Cortex of kidney (tissue), 1 donor: ENCODE measurements at places on chromosomes 2 and 18.

DNA sequence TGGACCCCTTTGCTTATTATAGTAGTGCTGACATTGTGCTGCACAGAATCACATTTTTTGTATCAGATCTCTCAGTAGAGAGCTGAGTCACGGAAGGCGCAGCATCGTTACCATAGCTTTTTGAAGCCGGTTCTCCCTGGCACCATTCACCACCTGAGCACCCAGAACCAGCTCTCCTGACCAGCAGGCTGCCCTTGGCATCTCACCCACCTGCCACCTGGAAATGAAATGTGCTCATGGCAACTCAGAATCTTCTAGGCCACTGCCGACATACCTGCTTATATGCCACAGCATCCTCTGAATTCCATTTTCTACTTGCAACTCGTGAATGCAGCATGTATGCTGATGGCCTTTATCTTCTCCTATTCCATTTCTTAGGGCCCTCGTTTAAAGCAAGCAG, 62.7 kb downstream of the COA5 start:
- no peak for DNase-seq

DNA sequence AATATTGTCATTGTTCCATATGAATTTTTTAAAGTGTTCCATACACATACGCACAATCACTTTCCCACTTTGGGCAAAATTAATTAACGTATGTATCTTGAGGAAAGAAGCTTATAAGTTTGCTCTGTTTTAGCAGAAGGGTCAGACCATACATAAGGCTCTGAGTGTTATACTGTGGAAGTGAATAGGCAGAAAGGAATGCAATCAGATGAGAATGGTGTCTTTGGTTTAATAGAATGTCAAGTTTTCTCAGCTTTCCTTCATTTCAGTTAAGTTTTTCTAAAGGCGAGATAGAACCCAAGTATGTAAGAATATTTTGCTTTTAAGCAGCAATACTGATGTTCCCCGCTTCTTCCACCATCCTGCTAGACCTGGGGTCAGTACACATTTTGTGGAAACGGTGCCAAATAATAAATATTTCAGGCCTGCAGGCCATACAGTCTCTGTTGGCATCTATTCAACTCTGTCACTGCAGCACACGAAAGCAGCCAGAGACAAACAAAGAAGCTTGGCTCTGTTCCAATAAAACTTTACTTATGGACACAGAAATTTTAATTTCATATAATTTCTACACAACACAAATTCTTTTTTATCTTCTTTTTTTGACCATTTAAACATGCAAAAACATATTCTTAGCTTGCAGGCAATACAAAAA, 100.6 kb downstream of the UPP2 start:
- DNase-seq = no peak

GRCh38 chr2:24352664-24353063, 7.7 kb downstream of the ITSN2 start:
- DNase-seq = no peak

GRCh38 chr18:40006634-40007033, 1948.4 kb upstream of the PIK3C3 start:
- DNase-seq = no peak

DNA sequence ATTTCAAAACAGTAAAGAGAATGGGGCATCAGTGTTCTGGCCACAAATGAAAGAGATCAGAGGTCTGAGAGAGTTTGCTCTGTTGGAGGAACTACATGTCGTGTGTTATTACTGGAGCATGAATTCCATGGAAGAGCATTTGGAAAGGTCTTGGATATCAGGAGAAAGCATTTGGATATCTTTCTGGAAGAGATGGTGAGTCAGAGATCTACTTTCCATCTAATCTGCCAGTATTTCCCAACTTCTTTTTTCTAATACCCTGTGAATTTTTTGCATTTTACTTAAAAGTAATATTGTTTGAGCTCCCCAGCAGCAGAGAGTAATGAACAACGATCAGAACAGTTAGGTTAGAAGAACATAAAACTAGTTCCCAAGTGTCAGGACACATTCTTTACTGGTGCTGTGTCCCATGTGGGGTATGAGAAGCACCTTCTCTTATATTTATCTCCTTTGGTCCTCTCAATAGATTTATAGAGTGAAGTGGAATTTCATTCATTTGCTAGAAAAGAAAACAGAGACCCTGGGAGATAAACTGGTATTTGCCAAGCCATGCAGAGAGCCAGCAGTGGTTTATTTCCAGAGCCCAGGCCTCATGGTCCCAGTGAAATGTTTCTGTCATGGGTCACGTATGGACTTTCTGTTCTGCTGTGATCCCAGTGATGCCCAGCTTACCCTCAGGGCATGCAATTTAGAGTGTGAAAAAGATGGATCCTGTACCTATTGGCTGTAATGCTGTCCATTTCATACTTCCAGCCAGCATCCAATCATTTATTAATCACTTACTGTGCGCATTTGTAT, 130.8 kb upstream of the NT5C1B start:
- no peak for DNase-seq

GRCh38 chr2:86570059-86570458, 6.8 kb upstream of the CHMP3 start:
- no peak for DNase-seq

- DNase-seq = no peak
Measured at GRCh38 chr18:62081248-62081647, 105.6 kb downstream of the PIGN start.

DNA sequence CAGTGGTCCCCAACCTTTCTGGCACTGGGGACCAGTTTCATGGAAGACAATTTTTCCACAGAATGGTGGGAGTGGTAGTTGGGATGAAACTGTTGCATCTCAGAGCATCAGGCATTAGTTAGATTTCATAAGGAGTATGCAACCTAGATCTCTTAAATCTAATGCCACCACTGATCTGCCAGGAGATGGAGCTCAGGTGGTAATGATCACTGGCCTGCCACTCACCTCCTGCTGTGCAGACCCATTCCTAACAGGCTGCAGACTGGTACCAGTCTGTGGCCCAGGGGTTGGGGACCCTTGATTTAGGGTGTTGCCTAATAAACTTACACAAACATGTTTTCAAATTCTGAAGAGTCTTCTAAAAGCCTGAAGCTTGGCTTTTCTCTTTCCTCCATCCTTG, 261.3 kb downstream of the CDH19 start:
- no peak for DNase-seq

DNA sequence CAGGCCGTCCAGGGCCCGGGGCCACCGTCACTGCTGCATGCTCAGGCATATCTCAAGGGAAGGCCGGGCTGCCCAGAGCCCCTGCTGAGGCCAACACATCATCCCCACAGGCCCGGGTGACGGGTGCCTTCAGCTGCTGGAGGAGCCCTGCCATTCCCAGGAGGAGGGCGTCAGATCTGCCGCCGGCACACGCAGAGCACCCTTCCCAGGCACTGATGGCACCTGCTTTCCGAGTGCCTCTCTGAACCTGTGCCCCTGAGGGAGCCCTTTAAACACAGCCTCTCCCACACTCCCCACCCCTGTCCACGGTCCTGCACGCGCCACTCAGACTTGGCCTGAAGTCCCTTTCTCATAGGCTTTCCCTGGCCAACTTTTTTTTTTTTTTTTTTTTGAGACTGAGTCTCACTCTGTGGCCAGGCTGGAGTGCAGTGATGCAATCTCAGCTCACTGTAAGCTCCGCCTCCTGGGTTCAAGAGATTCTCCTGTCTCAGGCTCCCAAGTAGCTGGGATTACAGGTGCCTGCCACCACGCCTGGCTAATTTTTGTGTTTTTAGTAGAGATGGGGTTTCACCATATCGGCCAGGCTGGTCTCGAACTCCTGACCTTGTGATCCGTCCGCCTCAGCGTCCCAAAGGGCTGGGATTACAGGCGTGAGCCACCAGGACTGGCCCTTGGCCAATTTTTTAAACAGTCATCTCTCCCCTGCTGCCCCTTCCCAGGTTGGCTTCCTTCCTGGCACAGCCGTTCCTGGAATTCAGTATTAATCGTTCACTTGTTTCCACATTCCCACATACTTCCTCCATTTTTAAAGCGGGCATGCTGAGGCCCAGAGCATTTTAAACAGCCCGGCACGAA, 211.7 kb downstream of the NDUFA10 start:
- DNase-seq = no peak

- no peak for DNase-seq
Measured at GRCh38 chr2:148888986-148889385, 14.0 kb downstream of the KIF5C start.

DNA sequence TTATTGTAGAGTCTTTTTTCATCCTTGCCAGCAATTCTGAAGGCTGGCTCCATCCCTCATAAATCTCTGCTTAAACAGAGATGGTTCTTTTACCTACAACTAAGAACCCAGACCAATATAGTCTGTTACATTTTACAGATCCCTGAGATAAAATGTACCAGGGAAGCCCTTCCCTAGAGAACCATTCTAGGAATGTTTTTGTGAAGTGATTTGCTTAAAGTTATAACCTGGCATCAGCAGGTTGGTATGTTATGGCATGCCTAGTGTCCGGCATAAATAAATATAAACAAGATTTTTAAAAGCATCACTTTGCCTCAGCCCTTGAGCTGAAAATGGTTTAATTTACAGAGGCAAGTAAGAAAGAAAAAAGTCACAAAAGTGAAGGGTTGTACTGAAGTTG, 18.5 kb upstream of the NPAS2 start:
- no peak for DNase-seq

DNA sequence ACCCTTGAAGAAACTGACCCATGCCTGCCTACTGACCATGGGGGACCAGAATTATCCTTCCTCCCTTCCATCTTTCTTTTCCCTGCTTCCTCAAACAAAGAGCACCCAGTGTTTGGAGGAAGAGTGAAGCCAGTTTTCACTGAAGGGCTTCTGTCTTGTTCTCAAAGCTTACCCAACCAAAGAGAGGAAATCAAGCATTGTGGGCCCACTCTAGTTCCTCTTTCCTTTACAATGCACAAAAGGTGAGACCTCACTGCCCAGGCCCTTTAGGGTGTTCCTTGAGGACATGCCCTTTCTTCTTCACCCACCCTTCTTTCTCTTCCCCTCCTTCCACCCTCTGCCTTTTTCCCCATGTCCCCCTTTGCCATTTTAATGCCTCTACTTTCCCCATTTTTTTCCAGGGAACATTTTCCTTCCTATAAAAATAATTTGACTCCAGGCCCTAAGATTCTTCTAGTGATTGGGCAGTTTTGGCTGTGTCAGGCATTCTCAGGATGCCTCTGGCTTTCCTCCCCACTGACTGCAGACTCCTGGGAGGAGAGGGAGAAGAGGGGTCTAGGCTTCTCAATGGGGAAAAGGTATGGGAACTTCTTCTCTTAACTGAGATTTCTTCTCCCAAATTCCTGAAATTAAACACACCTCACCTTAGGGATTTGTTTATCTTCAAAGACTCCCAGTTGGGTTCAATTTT, 126.6 kb upstream of the RMDN2 start:
- no peak for DNase-seq

DNA sequence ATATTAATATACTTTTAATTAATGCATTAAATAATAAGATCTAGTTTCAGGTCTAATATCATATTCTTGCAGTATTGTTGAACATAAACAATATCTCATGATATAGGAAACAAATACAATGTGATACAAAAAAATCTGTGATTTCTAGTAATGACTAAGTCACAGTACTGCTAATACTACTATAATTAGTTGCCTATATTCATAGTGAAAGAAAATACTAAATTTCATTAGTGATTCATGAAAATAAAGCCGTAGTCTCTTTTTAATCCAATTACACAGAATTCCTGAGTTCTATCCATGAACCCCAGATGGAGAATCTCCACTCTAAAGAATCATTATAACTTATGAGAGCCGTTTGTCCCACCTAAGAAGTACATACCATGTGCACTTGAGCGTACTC, 266.3 kb upstream of the ACVR2A start:
- DNase-seq = no peak

DNA sequence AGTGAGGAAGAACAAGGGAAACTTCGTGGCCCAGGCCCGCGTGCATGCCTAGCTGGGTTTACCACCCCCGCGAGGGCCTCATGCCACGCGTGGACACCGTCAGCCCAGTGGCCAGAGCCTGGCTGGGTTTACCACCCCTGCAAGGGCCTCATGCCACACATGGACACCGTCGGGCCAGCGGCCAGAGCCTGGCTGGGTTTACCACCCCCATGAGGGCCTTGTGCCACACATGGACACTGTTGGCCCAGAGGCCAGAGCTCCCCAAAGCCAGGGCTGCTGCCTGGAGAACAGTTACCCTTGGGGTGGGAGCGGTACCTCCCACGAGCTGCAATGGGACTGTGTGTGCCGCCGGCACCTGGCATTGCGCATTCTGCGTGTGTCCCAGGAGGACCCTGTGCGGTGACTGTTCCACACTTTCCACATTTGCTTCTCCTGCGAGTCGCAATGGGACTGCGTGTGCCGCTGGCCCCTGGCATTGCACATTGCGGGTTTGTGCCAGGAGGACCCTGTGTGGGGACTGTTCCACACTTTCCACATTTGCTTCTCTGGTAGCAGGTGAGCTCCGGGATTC, 105.6 kb upstream of the CTDP1 start:
- no peak for DNase-seq

DNA sequence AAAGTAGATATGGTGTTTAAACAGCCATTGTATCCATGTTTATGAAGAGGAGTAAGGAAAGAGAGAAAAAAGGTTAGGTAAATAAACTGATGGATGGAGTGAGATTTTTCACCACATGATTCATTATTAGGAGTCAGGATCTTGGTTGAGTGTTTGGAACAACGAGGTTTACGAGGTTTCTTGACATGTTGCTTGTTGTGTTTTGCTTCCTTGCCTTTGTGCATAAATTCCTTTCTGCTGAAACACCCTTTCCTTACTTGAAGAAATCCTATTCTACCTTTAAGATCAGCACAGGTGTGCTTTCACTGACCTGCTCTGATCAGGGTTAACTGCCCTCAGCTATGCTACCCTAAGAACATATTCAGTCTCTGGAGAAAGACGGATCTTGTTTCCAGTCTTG, 66.6 kb downstream of the EFEMP1 start:
- no peak for DNase-seq

GRCh38 chr2:45273412-45274249, 264.4 kb upstream of the SIX2 start:
- no peak for DNase-seq

- no peak for DNase-seq
Measured at GRCh38 chr18:59655676-59656075, 41.5 kb downstream of the CCBE1 start.

- DNase-seq = no peak
Measured at GRCh38 chr2:144081272-144081671, 438.6 kb downstream of the ZEB2 start.

DNA sequence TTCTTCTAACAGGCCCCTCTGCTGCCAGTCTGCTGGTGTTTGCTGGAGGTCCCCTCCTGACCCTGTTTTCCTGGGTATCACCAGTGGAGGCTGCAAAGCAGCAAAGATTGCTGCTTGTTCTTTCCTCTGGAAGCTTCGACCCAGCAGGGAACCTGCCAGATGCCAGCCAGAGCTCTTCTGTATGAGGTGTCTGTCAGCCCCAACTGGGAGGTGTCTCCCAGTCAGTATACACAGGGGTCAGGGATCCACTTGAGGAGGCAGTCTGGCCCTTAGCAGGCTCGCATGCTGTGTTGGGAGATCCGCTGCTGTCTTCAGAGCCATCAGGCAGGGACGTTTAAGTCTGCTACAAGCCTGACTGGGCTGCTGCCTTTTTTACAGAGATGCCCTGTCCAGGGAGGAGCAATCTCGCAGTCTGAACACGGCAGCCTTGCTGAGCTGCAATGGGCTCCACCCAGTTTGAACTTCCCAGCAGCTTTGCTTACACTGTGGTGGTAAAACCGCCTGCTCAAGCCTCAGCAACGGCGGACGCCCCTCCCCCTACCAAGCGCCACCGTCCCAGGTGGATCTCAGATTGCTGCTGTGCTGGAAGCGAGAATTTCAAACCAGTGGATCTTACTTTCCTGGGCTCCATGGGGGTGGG, 29.9 kb downstream of the CHCHD5 start:
- DNase-seq = no peak

GRCh38 chr2:6800553-6800952, 65.2 kb downstream of the CMPK2 start:
- no peak for DNase-seq
